ENCODE measurements at places on chromosomes 5 and 9.

- DNase-seq: no peak
Measured at GRCh38 chr5:176934309-176934930, 35.3 kb upstream of the HK3 start.

DNA sequence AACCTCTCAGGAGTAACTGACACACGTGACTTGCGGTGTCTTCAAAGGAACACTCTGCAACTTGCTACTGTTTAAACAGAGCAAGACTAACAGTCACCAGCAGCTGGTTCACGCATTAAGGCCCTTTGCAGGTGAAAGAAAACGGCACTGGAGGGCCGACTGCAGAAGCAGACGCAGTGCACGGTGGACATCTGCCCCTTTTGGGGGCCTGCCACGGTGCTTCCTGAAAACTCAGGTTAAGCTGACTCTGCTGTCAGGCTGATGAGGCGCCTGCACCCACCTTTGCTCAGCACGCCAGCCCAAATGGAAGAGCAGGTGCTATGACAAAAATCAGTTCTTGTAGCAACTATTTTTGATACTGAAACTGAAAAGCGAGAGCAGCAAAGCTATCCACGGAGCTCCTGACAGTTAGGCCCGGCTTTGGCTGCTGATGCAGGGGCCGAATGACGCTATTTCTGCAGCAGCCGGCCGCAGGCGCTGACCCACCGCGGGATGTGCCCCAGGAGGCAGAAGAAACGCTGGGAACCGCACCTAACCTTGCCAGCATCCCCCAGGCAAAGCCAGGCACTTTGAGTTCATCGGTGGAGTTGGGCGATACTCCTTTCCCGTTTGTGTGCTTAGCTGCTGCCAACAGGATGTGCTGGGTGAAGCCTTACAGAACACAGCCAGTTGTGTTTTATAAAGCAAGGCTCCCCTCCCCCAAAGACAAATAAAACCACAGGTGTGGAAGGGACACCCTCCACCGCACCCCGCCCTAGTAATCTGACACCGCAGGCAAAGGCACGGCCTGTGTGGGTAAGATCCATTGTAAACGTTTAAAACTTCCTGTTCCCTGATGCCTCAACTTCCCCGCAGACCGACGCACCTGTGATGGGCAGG is 21.1 kb upstream of the TERT start:
- DNase-seq: peak; percentile 37

DNA sequence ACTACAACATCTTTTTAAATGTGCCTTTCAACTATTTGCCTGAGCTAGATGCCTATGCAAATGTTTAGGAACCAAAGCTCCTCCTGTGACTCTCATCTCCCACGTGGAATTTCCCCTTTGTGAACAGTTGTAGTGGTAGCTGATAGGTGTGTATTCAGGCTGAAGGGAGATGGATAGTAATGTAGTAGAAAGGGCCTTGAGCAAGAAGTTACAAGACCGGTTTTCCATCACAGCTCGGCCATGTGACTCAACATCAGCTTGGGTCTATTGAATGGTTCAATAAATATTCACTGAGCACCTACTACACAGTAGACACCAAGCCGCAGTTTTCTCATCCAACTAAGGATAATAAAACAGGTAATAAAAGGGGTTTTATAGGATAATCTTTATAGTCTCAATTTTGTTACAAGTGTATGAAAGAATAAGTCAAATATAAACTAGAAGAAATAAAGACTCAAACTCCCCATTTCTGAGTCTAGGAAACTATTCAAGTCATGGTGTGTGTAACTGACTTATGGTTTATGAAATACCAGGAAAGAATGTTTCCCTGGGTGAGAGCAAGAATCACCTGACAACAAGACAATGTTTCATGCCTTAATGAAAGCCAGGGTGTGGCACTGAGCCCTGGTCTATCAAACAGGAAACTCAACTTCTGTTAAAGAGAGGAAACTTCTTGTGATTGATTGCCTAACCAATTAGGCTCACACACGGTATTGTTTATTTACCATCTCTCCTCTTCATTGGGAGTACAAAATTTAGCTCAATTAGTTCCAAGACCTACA is 187.1 kb upstream of the SPEF2 start:
- no peak for DNase-seq

GRCh38 chr9:136673088-136673974 is 10.6 kb downstream of the EGFL7 start:
- no peak for DNase-seq

- DNase-seq: no peak
Measured at GRCh38 chr9:120783602-120784047, 9.6 kb downstream of the FBXW2 start.
